ENCODE measurements at places on chromosomes 7 and 10.

- DNase-seq: no peak
Observed at GRCh38 chr10:11150231-11150731, 132.6 kb downstream of the CELF2 start.

- DNase-seq: no peak
Observed at GRCh38 chr10:83647526-83647925, 491.8 kb upstream of the GHITM start.

- DNase-seq: no peak
Observed at GRCh38 chr10:110780704-110781103, 91.0 kb upstream of the PDCD4 start.

DNA sequence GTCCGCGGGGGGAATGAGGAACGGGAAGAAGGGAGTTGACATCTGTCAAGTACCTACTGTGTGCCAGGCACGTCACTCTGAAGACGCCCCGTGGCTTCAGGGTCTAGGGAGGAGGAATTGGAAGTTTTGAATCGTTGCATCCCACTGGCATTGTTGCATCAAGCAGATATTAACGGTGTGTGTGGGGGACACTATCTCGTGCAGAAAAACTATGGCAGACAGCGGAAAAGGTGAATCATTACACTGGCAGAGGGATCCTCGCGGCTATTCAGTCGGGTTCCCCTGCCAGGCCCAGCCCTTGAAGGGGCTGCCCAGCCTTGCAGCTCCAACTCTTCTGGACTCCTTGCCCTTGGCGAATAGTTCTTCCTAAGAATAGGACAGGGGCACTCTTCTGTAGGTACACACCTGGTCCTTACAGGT, 1.0 kb upstream of the KIAA1549 start:
- no peak for DNase-seq

- DNase-seq: no peak
Observed at GRCh38 chr10:84293574-84294016, 34.8 kb upstream of the CCSER2 start.

All from NAMALWA (cell line).